ENCODE measurements at places on chromosomes 1 and 21.

DNA sequence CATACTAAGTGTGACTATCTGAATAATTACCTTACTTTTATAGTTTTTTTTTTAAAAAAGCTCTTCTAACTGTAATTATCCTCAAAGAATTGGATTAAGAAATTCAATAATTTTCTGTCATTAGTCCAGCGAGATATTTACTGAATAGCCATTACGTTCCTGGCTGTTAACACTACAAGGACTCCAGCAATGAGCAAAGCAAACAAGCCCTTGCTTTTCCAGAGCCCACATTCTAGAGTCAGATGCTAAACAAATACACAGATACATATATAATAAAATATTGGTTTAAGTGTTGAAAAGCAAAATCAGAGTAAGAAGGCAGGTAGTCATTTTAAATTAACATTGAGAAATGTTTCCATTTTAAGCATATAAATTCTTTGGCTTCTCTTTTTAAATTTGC is 118.4 kb downstream of the ATF6 start:
- DNase-seq = no peak

DNA sequence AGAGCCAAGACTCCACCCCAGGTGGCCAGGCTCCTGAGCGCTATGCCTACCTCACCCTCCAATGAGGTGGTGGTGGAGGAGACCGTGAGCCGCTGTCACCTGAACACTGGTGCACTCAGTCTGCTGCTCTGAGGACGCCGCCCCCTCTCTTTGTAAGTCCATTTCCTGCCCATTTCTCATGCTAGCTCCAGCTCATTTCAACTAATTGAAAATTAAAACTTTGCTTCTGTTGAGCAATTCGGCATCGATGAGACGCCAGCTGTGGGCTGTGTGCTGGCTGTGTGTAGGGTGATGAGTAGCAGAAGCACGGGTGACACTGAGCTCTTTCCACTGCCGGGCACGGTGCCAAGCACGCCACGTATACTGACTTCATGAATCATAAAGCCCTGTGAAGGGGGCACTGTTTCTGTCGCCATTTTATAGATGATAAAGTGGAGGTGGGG is 11.2 kb downstream of the TNFRSF1B start:
- peak; percentile 90 for DNase-seq

GRCh38 chr1:156901966-156902915 is 8.7 kb downstream of the PEAR1 start:
- DNase-seq = no peak

DNA sequence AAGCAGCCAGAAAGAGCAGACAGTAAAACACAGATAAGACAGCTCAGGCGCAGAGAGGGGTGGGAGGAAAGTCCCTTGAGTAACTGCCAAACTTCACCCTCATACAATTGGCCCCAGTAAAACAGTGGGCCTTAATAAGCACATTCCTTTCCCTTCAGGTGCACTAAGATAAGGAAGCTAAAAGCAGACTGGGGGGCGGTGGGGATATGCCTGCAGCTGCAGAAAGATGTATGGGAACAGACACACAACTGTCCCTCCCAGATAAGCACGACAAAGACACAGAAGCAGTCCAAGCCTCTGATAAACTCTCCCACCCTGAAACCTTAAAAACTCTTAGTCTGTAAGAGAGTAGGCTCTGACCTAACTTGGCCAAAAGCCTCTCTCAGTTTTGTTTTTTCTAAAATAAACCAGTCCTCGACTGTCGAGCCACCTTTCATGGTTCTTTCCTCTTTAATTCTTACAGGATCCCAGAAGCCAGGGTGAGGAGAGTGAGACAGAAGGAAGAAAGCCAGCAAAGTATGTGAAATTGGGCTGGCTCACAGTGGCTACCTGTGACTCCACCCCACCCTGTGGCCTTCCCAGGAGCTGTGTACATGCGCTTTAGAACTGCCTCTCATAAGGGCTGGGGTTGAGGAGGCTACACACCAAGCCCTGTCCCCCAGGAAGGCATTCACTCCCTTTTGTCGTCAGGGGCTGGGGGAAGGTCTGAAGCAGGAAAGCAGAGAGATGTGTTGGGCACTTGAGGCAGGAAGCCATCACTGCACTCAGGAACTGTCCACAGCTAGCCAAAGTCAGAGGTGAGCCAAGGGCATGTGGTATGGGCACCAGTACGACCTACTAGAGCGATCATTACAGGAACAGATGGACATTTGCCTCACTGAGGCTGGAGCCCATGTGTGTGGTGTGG is 4.6 kb downstream of the PGLYRP4 start:
- DNase-seq = no peak

DNA sequence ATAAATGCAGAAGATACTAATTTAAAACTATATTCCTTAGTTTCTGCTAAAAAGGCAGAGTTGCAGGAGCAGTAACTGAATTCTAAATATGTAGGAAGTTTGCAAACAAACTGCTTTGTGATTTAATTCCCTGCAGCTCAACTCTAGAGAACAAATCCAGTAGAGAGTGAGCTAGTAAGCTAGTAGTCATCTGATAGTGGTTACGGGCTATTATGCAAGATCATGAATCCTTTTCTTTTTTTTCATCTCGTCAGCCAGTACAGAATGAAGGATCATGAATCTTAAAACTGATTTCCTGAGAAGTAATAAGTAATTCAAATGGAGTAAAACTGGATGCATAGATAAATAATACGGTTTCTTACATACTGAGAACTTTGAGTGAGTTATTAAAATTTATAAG is 3.3 kb downstream of the DPH5 start:
- DNase-seq = no peak

DNA sequence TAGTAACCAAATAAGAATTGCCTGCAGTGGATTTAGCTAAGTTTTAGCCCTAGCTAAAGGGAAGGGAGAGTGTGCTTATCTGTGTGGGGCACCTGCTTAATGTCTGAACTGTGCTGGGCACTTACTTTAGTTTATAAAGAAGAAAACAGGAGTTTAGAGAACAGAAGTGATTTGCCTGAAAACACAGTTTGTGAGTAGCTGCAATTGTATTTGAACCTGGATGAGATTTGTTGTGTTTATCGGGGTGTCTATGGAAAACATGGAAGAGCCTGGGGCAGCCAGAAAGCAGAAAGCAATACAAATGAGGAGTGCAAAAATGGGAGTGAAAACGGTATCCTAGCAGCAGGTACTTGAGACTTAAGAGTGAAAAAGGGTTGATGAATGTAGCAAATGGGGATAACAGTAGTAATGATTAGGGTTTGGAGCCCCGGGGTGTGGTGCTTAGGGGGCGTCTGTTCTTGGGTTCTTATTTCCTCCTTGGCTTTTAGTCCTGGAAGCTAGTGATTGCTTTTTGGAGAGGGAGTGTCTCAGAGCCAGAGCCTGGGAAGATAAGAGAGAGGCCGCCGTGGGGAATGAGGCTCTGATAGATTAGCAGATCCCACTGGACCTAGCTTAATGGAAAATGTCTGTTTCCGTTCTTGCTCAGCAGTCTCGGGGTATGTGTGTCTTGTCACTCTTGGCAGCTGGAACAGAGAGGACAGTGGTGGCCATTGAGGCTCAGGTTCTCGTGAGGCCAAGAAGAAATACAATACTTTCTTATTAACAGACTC is 5.6 kb downstream of the PRCC start:
- DNase-seq = no peak

GRCh38 chr1:246550402-246550801 is 15.7 kb downstream of the TFB2M start:
- DNase-seq = no peak

- no peak for DNase-seq
Measured at GRCh38 chr1:23407016-23407630, 17.4 kb downstream of the TCEA3 start.

- peak; percentile 70 for DNase-seq
Measured at GRCh38 chr1:109790735-109791494, 27.2 kb upstream of the EPS8L3 start.

GRCh38 chr1:11963622-11964021 is 16.6 kb upstream of the MFN2 start:
- no peak for DNase-seq

DNA sequence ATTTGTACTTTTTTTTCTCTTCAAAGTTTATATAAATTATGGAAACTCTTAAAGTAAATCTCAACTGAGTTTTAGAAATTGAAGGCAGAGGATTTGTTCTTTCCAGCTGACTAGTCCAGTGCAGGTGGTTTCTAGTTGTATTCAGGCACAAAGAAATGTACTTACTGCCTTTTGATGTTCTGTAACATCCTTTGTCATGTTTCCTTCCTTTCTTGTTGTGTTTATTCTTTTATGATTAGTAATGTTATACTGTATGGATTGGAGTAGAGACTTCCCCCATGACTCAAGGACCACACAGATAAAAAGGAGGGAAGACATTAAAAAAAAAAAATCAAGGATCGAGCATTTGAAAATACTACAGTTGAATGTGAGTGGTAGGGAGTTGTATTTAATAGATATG is 8.0 kb downstream of the HIPK1 start:
- DNase-seq = no peak

GRCh38 chr1:11881749-11882441 is 23.1 kb upstream of the NPPB start:
- no peak for DNase-seq

GRCh38 chr1:67097305-67097704 is 37.5 kb downstream of the C1orf141 start:
- DNase-seq = no peak

DNA sequence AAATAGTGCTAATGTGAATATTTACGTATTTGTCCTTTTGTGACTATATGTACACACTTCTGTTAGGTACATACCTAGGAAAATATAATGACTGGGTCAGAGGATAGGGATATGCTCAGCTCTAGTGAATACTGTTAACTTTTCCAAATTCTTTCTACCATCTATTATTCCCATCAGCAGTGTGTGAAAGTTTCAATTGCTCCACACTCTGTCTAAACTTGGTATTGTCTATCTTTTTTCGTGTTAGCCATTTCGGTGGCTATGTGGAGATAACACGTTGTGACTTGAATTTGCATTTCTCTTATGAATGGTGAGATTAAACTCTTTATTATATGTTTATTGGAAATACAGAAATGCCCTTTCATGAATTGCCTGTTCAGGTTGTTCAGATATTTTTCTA is 22.7 kb upstream of the LELP1 start:
- DNase-seq = no peak

DNA sequence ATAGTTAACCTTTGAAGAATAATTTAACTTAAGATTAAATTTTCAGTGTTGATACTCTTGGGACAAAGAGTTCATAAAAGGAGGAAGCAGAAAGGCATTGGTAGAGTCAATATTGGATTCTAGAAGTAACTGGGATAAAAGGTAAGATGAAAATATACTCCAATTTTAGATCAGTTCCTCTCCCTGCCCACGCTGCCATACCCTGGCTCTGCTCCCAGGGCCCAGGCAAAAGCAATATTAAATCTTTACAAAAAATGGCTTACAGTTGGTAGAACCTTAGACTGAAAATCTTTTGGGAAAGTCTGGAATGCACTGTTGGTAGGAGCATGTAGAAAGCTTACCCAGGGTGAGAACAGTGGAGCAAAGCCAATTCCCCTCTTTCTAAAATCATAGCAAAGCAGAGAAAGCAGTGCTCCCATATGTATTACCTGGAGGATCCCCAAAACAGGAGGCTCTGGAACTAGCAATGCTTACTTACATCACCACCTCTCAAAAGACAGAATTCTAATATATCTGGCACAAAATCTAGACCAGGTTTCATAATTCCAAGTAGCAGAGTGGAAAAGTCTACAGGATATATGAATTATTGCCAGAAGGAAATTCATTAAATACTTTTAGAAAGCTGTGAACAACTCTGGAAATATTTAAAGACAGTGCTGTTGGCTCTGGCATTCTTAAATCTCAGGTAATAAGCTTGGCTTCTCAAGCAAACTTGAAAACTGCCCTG is 24.5 kb downstream of the KIAA0319L start:
- no peak for DNase-seq

DNA sequence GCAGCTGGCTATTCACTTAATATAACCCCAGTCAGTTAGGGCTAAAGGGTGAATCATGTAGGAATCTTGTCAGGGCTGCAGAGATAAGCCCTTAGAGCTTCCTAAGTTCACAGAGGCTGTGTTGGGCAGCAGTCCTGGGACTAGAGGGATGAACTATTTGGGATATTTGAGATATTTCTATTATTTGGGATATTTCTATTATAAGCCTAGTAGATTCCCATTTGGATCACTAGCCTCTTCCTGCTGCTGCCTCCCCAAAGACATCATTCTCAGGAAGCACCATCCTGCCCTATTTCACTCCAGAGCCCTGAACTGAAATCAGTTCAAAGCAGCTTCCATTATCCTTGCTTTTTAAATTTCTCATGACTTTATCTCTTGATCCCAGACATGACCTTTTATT is 501.3 kb downstream of the NUF2 start:
- DNase-seq = no peak

DNA sequence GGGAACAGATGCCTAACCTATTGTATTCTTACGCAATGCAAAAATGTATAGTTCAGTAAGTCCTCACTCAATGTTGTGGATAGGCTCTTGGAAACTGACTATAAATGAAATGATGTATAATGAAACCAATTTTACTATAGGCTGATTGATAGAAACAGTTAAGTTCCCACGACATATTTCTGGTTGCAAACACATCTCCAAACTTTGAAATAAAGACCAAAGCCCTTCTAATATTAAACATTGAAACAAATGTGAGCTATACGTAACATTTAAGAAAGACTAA is 29.1 kb downstream of the MAP3K21 start:
- no peak for DNase-seq

DNA sequence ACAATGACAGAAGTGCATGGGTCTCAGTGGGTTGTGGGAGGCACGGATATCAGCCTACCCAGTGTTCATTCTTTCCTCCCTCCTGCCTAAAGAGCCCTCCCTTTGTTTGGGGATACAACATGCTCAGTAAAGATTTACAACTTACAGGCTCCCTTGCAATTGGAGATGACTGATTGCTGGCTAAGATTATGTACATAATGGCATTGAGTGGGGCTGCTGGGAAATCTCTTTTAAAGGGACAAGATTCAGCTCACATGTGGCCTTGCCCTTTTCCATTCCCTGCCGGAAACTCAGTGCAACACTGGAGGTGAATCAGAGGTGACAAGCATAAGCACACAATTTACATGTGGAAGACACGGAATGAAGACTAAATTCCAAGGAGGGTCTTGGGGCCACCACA is 83.7 kb upstream of the CHRM3 start:
- no peak for DNase-seq

DNA sequence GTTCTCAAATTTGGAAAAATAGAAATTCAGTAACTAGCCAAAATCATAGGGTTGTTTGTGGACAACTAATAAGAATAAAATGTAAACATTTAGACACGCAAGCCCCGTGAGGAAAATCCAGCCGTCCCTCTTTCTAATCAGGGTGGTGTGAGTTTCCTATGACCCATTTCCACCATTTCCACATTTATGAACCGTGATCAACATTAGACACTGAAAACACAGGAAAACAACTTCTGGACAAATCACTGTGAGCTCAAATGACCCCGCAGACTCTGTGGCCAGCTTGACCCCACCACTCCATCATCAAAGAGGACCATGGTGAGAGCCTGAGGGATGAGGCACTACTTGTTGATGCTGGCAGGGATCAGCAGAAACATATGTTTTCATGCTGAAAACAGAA is 101.0 kb downstream of the SIM2 start:
- no peak for DNase-seq
